Stimulated activated CD4-positive, alpha-beta T cell treated with anti-CD3 and anti-CD28 coated beads, Interleukin-15, amount 100 ng/mL, for 1 hour (primary cell): ENCODE measurements at places on chromosomes 1 and 21.

DNA sequence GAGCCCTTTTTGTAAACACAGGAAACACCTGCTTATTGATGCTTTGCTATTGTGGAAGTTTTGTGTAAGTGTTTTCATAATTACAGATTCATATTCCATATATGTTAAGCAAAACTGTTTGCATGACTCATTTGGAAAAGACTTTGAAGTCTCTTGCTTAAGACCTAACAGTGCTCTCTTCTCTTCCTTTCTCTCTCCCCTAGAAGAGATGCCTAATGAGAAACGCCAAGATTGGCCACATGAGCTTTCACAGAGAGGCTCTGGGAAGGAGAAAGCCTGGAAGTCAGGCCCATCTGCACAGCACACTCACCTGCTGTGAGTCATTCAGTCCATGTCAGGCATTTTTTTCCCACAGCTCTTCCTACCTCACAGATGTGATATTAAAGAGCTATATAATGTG, 101.6 kb upstream of the PALMD start:
- DNase-seq: no peak

GRCh38 chr1:3504151-3504821, 49.8 kb downstream of the ARHGEF16 start:
- no peak for DNase-seq

GRCh38 chr1:245500546-245500945, 345.8 kb downstream of the KIF26B start:
- no peak for DNase-seq

GRCh38 chr1:35894183-35894582, 11.2 kb downstream of the AGO1 start:
- DNase-seq: no peak

DNA sequence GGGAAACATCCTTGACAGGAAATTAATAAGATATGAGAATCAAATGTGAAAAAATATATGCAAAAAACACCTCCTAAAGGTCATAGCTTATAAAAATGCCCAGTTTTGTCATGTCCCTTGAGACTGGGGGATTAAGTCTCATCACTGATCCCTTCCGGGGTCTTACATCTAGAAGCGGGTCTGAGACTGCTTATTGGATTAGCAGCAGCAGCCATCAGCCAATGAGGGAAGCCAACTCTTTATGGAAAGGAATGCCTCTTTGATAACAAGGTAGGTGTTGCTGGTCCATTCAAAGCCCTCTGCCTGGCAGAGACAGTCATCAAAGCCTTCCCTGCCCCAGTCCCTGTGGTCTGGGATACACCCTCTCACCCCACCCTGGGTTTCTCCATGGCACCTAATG, 3.9 kb upstream of the CACNA1S start:
- no peak for DNase-seq

DNA sequence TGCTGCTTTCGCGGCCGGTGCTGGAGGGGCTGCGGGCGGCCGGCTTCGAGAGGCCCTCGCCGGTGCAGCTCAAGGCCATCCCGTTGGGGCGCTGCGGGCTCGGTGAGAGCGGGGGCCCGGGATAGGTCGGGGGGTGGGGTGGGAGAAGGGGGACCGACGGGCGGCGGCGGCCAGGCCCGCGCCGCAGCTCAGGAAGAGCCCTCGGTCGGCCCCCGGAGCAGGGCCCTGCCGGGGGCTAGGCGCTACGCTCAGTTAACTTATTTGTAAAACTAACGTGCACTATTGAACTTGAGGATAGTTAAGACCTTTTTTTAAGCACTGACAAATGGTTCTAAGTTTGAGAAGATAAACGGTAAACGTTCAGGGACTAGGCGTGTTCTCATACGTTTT, 418 bp downstream of the DDX20 start:
- DNase-seq: no peak

GRCh38 chr1:173405834-173406233, 71.3 kb upstream of the PRDX6 start:
- no peak for DNase-seq

DNA sequence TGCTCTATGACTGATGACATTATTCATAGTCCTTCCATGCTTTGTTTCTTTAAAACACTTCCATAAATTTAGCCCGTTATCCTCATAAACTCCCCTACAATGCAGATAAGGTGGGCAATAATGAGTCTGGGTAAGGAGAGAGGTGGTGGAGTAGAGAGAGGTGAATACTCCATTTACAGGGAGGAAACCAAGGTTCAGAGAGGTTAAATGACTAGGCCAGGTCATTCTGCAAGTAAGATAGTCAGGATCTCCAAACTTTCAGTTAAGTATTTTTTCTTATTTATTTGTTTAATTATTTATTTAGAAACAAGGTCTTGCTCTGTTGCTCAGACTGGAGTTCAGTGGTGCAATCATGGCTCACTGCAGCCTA, 26.1 kb downstream of the PAFAH2 start:
- no peak for DNase-seq

DNA sequence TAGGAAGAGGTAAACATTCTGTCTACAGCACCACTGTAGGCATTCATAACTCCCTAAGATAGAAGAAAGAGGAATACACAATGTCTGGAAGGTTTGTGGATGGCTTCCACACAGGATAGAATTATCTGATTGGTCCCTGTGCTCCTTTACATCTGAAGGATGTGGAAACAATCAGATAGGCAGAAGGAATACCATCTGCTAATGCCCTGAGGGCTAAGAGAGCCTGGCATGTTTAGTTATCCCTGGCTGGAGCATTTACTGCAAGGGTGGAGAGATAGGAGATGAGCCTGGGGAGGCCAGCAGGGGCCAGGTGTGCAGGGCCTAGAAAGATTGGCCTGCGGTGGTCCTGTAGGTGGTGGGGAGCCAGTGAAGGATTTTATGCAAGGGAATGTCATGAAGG, 8.6 kb upstream of the ACBD3 start:
- no peak for DNase-seq

DNA sequence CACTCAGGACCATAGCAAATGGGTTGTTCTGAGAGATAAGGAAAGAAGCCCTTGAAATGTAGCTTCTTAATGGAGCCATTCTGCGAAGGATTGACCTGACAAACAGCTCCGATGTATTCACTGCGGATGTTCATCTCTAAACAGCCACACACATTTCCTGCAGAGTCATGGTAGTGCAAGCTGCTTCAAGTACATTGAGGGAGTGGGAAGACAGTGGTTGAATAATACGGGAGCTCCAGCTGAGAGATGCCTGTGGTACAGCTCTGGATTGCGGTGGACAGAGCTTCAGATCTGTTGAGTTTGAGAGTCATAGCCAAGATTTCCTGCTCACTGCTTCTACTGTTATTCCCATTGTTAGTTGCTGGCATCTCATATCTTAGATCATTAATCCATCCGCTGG, 86.6 kb downstream of the ZBTB18 start:
- no peak for DNase-seq

DNA sequence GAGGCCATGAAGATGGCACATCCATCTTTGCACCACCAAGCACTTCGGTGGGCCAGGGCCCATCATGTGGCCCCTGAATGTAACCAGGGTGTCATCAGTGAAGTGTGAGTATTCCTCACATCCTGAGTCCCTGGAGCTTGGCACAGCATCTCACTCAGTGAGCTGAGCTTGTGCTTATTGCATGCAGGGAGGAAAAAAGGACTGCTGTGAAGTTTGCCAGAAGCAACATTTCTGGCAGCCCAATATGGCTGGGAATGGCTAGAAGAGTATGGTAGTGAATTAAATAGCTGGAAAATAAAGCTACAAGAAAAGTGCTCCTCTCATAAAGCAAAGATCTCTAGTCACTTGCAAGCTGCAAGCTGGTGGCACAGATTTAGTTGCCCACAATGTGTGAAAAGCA, 109.3 kb downstream of the TNFSF18 start:
- DNase-seq: no peak

- DNase-seq: no peak
These were observed 60.6 kb downstream of the MYOM3 start for GRCh38 chr1:24051206-24051945.

DNA sequence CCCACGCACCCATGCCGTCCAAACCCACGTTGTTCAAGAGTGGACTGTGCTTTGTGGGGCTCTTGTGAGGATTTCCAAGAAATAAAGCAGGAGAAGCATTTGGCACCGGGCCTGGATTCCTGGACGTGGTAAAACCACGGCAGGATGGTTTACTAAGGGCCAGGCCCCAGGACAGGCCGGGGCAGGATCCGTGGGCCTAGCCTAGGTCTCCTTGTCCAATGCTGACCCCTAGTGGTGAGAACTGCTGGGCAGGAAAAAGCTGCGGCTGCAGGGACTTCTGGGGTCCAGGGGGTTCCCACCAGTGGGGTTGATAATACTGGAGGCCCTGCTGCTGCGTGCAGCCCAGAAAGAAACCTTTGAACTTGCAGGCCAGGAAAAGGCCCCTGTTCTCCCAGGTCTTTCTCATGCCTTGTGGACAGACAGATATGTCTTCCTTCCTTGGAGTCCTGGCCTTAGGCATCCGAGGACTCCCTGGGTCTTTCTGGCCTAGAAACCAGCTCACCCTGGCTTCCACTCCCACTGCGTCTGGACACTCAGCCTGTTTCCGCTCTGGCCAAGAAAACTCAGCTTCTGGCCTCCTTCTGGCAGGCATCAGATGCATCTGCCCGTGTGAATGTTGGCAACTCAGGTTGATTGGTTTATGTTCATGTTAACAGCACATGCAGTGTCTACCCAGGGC, 106.9 kb upstream of the TMEM51 start:
- DNase-seq: peak; percentile 10

- DNase-seq: peak; percentile 46
These were observed 32.0 kb downstream of the RSPH1 start for GRCh38 chr21:42463861-42464515.

DNA sequence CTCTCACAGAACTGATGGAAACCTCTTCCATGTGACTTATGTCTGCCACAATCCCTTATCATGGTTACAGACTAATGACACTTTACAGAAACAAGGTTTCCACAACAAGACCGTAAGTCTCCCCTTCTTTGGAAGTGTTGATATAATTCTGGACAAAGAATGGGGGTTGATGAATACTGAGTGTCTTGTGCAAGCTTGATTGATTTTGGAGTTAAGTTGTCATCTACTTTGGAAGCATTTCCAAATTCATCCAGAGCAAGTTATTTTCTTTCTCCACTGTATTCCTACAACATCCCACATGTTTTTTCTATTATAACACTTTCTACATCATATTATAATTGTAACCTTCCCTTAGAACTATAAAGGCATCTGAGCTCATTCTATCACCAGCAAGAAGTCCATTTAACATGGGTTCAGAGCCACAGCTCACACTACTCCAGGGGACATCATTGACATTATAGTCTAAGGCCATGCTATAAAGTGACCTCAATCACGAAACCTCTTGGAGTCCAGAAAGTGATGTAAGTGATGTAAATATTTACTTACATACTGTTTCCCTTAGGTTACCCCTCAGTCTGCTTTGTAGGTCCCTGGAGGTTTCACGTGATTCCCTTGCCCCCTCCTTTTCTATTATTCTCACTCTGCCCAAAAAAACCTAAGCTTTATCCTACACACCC, 125.7 kb upstream of the PBX1 start:
- DNase-seq: no peak

DNA sequence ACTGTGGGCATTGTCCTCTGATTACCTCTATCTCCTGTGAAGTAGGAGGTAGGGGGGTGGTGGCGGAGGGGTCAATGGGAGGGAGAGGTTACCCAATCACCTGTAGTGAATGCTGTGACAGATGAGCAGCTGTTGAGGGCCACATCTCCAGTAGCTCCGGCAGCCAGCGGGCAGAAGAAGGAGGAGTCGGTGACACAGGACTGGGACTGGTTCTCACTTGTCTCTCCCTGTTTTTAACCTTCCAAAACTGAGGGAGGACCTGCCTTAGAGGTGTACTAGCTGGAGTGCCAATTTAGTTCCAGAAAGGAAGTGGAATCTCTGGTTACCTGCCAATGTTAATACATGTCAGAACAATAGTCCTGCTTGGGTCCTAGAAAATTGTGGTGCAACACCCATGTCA, 56.2 kb upstream of the ENAH start:
- no peak for DNase-seq

- DNase-seq: no peak
These were observed 414.2 kb downstream of the PTPRU start for GRCh38 chr1:29650476-29650875.

- no peak for DNase-seq
These were observed 65.3 kb downstream of the URB2 start for GRCh38 chr1:229691362-229691761.

- no peak for DNase-seq
These were observed 64.3 kb downstream of the RERE start for GRCh38 chr1:8752921-8753713.

DNA sequence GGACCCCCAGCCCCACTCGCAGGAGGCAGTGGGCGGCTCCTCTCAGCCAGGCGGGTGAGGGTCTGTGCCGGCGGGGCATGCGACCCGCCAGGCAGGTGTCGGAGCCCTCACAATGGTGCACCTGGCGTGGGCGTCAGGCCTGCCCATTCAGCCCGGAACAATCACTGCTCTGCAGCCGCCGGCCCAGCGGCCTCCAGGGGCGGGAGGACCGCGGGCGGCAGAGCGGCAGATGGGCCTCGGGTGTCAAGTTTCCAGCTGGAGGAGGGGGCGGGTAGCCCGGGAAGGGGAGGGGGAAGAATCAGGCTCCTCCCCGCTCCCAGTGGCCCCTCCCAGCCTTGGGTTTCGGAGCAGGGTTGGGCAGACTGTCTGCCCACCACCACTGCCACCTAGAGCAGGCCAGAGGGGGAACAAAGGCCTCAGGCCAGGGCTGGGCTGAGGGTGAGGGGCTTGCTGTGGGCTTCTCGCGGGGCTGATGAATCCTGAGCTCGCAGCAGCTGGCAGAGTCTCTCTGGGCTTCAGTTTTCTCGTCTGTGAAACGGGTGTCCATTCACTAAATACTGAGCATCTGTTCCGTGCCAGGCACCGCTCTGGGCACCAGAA, 39.5 kb upstream of the CASZ1 start:
- no peak for DNase-seq

DNA sequence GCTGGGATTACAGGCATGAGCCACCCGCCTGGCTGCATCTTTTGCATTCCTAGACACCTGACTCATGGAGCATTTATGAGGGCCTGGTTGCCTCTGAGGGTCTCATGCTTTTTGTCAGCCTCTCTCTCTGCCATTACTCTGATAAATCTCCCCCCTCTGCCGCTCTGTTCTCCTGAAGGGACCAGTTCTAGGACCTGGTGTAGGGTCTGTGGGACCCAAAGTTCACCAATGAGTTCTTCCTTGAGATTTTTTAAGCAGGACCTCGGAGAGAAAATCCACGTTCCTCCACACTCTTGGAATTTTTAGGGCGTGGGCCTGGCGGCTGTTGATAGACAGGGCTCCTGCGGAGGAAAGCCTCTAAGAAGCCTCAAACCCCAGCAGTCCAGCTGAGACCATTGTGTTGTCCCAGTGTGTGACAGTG, 91.9 kb upstream of the ERRFI1 start:
- no peak for DNase-seq
